ENCODE measurements at places on chromosomes 7 and 10. TPM values are rescaled to one million over a fixed set of nuclear protein-coding genes. Genes with fewer than 3 reads are reported as not detected.

GRCh38 chr10:59904426-59905065 lies 1.8 kb downstream of the CCDC6 start:
- no peaks in the 10 kb centered on the region for H3K27me3 ChIP-seq
- DNase-seq = no peak
- H3K4me3 ChIP-seq = peak overlapping the region; percentile 87
- peaks cover 66% of the 10 kb centered on the region for H3K4me1 ChIP-seq
- H3K27ac ChIP-seq = peak overlapping the region; percentile 100
- peaks cover 27% of the 10 kb centered on the region for H3K36me3 ChIP-seq

- no peak for DNase-seq
- no peak overlapping the region for H3K4me3 ChIP-seq
- H3K27ac ChIP-seq = peak overlapping the region; percentile 68
- no peaks in the 10 kb centered on the region for H3K27me3 ChIP-seq
- H3K4me1 ChIP-seq = peaks cover 27% of the 10 kb centered on the region
Measured at GRCh38 chr7:139987691-139988516, 74.8 kb downstream of the PARP12 start.

- H3K4me1 ChIP-seq = no peaks in the 10 kb centered on the region
- no peaks in the 10 kb centered on the region for H3K36me3 ChIP-seq
- DNase-seq = no peak
- H3K27ac ChIP-seq = no peak overlapping the region
- H3K4me3 ChIP-seq = peak overlapping the region; percentile 22
Measured at GRCh38 chr7:90594751-90595317, 1.3 kb upstream of the CDK14 start.

GRCh38 chr10:44352316-44353127 lies 32.4 kb downstream of the CXCL12 start:
- H3K27ac ChIP-seq = no peak overlapping the region
- H3K36me3 ChIP-seq = no peaks in the 10 kb centered on the region
- H3K4me3 ChIP-seq = no peak overlapping the region
- no peaks in the 10 kb centered on the region for H3K4me1 ChIP-seq

The PMS2 gene
- total RNA-seq = 14.6 TPM

- peaks cover 15% of the 10 kb centered on the region for H3K27me3 ChIP-seq
- H3K4me1 ChIP-seq = no peaks in the 10 kb centered on the region
- DNase-seq = no peak
- no peaks in the 10 kb centered on the region for H3K36me3 ChIP-seq
- no peak overlapping the region for H3K4me3 ChIP-seq
Measured at GRCh38 chr10:86049442-86049841, 317.2 kb downstream of the GRID1 start.

GRCh38 chr7:45162943-45163691 lies 5.5 kb downstream of the RAMP3 start:
- H3K27ac ChIP-seq = no peak overlapping the region
- no peak overlapping the region for H3K4me3 ChIP-seq
- H3K27me3 ChIP-seq = peaks cover 9% of the 10 kb centered on the region
- DNase-seq = peak; percentile 60

DNA sequence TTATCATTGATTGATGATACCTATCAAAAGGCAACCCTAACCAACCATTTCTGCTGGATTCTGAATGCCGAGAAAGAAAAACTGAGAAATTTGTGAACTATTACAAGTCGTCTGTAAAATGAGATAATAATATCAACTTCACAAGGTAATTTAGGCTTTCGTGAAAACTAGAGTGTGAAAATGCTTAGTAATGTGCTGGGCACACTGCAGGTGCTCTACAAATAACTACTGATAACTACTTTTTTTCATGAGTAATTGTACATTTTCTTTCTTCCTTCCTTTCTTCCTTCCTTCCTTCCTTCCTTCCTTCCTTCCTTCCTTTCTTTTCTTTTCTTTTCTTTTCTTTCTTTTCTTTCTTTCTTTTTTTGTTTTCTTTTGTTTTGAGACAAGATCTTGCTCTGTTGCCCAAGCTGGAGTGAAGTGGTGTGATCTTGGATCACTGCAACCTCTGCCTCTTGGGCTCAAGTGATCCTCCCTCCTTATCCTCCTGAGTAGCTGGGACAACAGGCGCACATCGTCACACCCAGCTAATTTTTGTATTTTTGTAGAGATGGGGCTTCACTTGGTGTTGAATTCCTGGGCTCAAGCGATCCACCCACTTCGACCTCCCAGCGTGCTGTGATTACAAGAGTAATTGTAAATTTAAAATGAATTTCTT lies 42.9 kb downstream of the BMPR1A start:
- no peaks in the 10 kb centered on the region for H3K27me3 ChIP-seq

The GIMAP7 gene
- 50.5 TPM for total RNA-seq

The PGAM1 gene
- total RNA-seq = 554 TPM

The ELFN1 gene
- total RNA-seq = not detected

The LIPF gene
- not detected for total RNA-seq

DNA sequence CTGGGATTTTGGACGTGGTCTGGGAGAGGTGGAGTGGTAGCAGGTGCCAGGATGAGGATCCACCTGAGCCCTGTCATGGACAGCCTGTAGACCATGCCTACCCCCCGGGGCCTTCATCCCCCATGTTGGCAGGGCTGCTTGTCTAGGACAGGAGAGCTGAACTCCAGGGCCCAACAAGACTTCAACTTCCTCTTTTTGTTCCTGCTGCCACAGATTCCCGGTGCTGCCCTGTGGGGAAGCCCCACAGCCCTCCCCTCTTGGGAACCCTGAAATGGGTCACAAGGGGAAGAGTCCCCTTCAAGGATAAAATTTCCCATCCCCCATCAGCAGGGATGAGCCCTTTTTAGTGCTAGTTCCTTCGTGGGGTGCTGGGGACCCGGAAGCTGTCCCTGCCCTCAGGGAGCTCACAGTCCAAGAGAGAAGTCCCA lies 1.3 kb upstream of the CUEDC2 start:
- DNase-seq = no peak
- peak overlapping the region; percentile 90 for H3K27ac ChIP-seq
- H3K4me3 ChIP-seq = peak overlapping the region; percentile 96
- H3K27me3 ChIP-seq = no peaks in the 10 kb centered on the region

The ASB4 gene
- not detected for total RNA-seq

GRCh38 chr10:112898540-112899390 lies 51.3 kb upstream of the TCF7L2 start:
- no peak overlapping the region for H3K27ac ChIP-seq
- no peak for DNase-seq
- H3K4me1 ChIP-seq = no peaks in the 10 kb centered on the region
- no peaks in the 10 kb centered on the region for H3K27me3 ChIP-seq

The CLDN4 gene
- total RNA-seq = not detected

The LIPM gene
- not detected for total RNA-seq

All from natural killer cell treated with Interleukin-12 subunit alpha and Interleukin-12 subunit beta and Interleukin-15 and Interleukin-18, amount 100 ng/mL, for 72 hours (primary cell).